ENCODE measurements at places on chromosomes 5 and 9. TPM values are rescaled to one million over a fixed set of nuclear protein-coding genes. Genes with fewer than 3 reads are reported as not detected.

DBH gene
- total RNA-seq: not detected

ELP1 gene
- total RNA-seq: 30.9 TPM

CNTFR gene
- not detected for total RNA-seq

TXNDC8 gene
- not detected for total RNA-seq

FOXD4 gene
- 0.37 TPM for total RNA-seq

RORB gene
- total RNA-seq: 1.2 TPM

FOXD1 gene
- 16.1 TPM for total RNA-seq

CDC20B gene
- not detected for total RNA-seq

GPRIN1 gene
- total RNA-seq: 10.1 TPM

SLC34A1 gene
- 0.61 TPM for total RNA-seq

BNC2 gene
- total RNA-seq: 14.4 TPM

CARD9 gene
- total RNA-seq: 2.5 TPM

HIGD2A gene
- 99.4 TPM for total RNA-seq

SPATA31E1 gene
- total RNA-seq: not detected

FAM193B gene
- total RNA-seq: 24.2 TPM

SLCO6A1 gene
- not detected for total RNA-seq

SPZ1 gene
- not detected for total RNA-seq

IL3 gene
- total RNA-seq: not detected

PCDHGC5 gene
- 1.1 TPM for total RNA-seq

PTGS1 gene
- total RNA-seq: 1.1 TPM

FBXL17 gene
- total RNA-seq: 10.1 TPM

GRIA1 gene
- not detected for total RNA-seq

ADCY2 gene
- 0.69 TPM for total RNA-seq

SPINK14 gene
- not detected for total RNA-seq

PCDHB10 gene
- total RNA-seq: 3.0 TPM

GALT gene
- total RNA-seq: 24.6 TPM

MARVELD2 gene
- 0.13 TPM for total RNA-seq

SH3RF2 gene
- 0.58 TPM for total RNA-seq

SPINK7 gene
- total RNA-seq: not detected

IFNA2 gene
- not detected for total RNA-seq

RNF14 gene
- 42.5 TPM for total RNA-seq

DDX4 gene
- not detected for total RNA-seq

WNK2 gene
- total RNA-seq: 1.5 TPM

PCDHB16 gene
- total RNA-seq: 7.7 TPM

BTNL3 gene
- total RNA-seq: not detected

CDO1 gene
- 0.98 TPM for total RNA-seq

SAPCD2 gene
- 26.8 TPM for total RNA-seq

PKD2L2 gene
- total RNA-seq: not detected

CBY3 gene
- not detected for total RNA-seq

CCL27 gene
- total RNA-seq: 0.23 TPM

WDR38 gene
- not detected for total RNA-seq

FOXE1 gene
- not detected for total RNA-seq

SLC22A4 gene
- total RNA-seq: 6.7 TPM

IL4 gene
- not detected for total RNA-seq

COQ4 gene
- 53.9 TPM for total RNA-seq

PCDHGB4 gene
- total RNA-seq: 2.0 TPM

SMIM33 gene
- not detected for total RNA-seq

C9orf153 gene
- total RNA-seq: not detected

REEP2 gene
- 18.6 TPM for total RNA-seq

PMPCA gene
- total RNA-seq: 96.6 TPM

HTR1A gene
- not detected for total RNA-seq

SOHLH1 gene
- not detected for total RNA-seq

SPATA31C1 gene
- total RNA-seq: not detected

RHOBTB3 gene
- 54.3 TPM for total RNA-seq

PCDHGA9 gene
- 2.7 TPM for total RNA-seq

GRM6 gene
- not detected for total RNA-seq
